ENCODE measurements at places on chromosomes 5 and 9. TPM values are rescaled to one million over a fixed set of nuclear protein-coding genes. Genes with fewer than 3 reads are reported as not detected.

GRCh38 chr9:15203581-15203980 lies 103.4 kb downstream of the TTC39B start:
- DNase-seq: no peak

DNA sequence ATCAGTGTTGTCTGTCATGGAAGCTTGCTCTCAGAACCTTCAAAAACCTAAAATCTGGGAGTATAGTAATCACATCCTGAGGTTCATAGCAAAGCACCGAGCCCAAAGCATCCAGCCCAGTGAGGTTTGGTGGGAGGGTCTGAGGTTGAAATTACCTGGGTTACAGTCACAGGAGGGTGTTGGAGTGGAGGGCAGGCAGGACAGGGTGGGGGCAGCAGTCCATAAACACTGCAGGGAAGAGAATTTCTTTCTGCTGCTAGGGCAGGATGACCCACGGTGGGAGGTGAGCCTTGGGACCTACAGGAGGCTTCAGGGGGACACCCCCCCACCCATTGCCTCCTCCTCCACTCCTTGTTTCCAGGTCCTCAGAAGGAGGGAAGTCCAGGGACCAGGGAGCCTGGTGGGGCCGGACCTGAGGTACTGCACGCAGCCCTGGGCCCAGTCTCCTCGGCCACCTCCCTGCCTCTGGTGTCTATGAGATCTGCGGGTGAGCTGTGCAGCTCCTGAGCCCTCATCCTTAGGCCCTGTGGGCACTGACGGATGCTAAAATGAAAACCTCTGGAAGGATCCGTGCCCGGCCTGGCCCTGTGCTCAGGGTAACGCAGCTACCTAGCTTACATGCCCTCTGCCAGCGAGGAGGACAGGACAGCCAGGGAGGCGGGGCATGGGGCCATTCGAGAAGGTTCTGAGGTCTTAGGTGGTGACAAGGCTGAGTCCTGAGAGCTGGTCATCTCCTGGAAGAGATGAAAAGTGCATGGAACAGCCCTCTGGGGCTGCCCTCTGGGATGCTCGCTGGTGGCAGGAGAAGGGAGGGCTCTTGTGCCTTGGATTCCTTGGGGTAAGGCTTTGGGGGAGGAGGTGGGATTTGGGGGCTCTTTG lies 1.8 kb upstream of the ADCY2 start:
- DNase-seq: no peak

GRCh38 chr9:98896632-98897031 lies 47.1 kb upstream of the COL15A1 start:
- DNase-seq: no peak

DNA sequence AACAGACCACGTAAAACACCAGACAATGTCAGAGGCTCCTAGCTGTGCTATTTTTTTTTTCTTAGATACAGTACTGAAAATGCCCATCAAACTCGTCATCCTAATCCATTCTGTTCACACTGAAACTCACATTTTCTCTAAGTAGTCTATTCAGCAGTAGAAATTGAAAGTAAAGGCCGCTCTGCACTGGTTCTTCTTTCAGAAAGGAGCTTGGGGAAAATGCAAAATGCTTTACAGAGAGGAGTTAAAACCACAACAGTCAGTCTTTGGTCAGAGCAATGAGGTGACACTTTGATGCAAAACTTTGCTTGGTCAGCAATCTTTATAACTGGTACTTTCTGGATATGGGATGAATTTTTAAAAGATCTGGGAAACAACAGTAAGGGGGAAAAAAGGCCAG lies 43.8 kb upstream of the SUSD1 start:
- DNase-seq: no peak

DNA sequence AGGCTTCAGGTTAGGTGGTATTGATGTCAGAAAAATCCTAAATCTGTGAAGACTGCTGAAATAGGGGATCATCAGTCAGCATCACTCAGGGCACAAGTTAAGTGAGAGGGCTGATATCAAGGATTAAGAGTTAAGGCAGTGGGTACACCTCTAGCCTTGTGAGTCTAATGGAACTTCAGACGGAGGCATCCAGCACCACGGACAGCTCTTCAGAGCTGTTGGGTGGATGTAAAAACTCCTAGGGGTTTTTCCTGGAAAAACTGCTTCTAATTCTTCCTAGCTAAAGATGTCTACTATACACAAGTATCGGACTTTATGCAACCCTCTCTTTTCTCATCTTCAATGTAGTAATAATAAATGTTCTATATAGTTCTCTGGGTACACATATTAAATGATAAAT lies 165.9 kb downstream of the SH3GL2 start:
- no peak for DNase-seq

- DNase-seq: no peak
These were observed 1.1 kb downstream of the SPATA31D1 start for GRCh38 chr9:81989700-81990099.

GRCh38 chr5:127153031-127153430 lies 79.7 kb upstream of the C5orf63 start:
- no peak for DNase-seq

DNA sequence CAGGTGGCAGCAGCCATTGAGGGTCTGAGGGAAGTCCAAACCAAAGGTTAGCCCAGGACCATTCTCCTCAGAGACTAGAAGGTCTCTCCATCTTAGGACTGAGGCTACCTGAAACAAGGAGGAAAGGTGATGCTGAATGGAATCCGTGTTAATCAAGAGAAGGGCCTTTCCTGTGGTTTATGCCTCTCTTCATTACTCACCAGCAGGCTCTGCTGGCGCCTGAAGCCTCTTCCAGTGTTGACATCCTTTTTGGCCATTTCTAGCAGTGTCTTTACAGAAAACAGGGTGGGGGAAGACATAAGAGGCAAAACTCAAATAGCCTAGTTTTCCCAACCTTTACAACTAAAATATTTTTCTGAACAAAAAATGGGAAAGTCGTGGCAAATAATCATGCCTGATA lies 98.0 kb downstream of the ENC1 start:
- no peak for DNase-seq

- peak; percentile 55 for DNase-seq
These were observed 58.5 kb downstream of the CNTRL start for GRCh38 chr9:121133104-121133816.

DNA sequence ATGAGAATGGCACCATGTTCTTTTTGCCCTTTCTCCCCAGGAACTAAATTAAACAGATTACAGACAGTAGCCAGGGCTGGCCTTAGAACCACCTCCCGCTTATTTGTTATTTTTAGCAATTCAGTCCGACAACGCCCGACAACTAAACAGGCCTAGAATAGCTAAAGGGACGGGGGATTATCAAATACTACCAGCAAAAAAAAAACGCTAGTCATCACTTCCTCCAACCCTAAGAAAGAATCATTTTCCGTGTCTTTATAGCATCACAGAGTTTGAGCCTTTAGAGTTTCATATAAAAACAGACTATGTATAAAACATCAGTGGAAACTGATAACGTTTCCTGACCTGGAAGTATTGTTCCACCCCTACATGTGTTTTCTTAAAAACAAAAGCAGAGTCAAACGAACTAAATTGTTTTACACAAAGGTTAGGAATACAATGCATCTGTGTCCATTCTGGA lies 35.3 kb downstream of the PFDN1 start:
- no peak for DNase-seq

DNA sequence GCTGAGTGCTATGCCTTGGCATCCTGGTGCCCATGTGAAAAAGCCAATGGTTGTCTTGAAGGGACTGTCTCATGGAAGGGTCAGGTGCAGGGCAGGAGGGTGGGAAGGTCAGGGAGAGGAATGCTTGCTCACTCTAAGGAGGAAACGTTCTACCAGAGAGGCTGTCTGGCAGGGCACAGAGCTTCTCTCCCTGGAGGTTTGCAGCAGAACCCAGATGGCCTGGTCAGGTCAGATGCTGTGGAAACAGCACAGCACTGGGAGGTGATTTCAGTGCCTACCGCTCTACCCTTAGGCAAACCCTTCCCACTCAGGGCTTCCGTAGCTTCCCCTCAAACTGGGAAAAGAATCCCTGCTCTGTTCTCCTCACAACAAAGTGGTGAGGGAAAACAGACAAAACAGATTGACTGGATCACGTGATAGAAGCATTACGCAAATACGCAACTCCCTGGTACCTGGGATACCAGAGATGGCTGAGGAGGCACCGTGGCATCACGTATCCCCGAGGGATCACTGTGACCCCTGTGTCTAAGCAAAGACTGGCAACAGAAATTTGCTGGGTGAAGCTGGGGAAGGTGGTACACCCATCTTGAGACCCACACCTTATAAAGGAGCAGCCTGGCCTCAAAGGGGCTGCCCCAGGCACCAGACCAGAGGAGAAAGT lies 3.9 kb upstream of the MGAT1 start:
- DNase-seq: no peak

- peak; percentile 52 for DNase-seq
These were observed 28.4 kb downstream of the SLC6A18 start for GRCh38 chr5:1253456-1254105.

- peak; percentile 30 for DNase-seq
These were observed 34.0 kb downstream of the GLT6D1 start for GRCh38 chr9:135605238-135605781.

DNA sequence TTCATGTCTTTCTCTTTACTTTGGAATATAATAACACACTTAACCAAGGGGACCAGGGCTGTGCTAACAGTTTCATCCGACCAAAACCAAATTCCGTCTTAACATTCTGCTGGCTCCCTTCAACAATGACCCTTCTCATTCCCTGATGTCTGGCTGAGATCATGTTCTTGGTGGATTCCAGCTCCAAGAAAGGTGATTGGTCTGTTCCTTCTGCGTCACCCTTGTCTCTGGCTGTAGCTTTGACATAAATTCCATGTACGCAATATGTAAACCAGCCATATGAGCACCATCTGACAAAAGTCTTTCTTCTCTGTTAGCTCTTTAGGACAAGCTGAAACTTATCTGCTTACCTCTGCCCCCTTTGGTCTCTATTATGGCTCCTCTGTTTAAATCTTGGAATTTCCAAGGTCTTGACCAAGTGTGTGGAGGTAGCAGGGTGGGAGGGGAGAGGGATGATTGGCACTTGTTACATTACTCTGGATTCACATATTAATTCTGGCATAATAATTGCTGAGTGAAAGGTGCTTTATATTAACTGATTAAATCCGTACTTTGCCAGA lies 45.7 kb upstream of the HSD17B4 start:
- no peak for DNase-seq

DNA sequence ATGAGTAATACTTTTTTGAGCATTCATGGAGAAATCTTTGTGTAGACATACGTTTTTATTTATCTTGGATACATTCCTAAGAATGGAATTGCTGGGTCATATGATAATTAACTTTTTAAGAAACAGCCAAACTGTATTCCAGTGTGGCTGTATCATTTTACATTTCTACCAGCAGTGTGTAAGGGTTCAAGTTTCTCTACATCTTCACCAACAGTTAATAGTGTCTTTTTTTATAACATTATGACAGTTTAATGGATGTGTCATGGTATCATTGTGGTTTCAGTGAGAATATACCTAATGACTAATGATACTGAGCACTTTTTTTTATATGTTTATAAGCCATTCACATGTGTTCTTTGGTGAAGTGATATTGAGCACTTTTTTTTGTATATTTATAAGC lies 52.4 kb downstream of the NIPBL start:
- DNase-seq: no peak

GRCh38 chr9:12368569-12368968 lies 324.6 kb upstream of the TYRP1 start:
- DNase-seq: no peak

GRCh38 chr9:69937833-69938535 lies 105.7 kb upstream of the MAMDC2 start:
- no peak for DNase-seq

- DNase-seq: no peak
These were observed 146.4 kb downstream of the ENTREP1 start for GRCh38 chr9:69471433-69471832.

GRCh38 chr9:34464571-34464970 lies 6.0 kb downstream of the DNAI1 start:
- no peak for DNase-seq

DNA sequence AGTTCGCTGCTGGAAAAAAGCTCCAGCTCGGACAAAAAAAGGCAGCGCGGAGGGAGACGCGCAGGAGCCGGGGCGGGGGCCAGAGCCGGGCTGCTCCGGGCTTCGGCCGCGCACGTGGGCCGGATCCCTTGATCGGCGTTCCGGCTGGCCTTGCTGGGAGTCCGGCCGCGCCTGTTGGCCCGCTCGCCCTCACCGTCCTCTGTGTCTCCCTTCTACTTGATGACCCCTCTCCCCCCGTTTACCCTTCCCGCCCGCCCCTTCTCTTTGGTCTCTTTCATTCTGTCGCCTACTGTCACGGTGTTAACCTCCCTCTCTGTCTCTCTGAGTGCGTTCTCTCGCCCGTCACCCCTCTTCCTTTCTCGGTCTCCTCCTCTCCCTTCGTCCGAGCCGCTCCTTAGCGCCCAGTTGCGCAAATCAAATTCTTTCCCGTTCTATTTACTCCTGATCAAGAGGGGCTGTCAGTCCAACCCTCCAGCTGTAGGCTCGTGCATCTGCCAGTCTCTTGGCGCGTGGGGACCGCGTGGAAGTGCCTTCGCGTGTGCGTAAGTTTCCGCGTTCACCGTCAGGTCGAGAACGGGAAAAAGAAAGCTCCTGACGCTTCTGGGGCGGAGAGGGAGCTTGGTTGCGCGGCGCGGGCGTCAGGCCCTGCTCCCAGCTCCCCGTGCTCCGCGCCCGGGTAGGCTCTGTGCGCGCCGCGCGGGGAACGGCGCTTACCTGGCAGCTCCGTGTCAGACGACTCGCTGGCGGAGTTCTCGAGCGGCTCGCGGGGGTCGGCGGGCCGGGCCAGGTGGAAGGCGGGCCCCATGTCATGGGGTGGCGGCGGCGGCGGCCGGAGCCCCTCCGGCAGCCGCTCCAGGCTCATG lies 798 bp downstream of the PITX1 start:
- peak; percentile 70 for DNase-seq

DNA sequence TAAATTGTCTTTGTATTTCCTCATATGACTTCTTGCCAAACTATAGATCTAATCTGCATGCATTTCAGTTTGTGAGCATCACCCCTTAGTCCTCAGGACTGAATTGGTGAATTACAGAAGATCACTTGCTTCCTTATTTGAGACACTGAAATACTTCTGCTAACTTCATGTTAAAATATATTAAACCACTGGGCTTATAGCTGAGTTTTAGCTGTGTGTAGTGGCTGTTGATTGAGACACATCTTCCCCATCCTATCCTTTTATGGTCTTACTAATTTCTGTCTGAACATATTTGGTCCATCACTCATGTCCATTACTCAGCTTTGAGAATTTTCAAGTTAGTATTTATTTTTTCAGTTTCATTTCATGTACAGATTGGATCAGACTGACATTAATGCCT lies 295.9 kb downstream of the PSAT1 start:
- no peak for DNase-seq

GRCh38 chr5:172426086-172426485 lies 28.2 kb downstream of the SH3PXD2B start:
- DNase-seq: no peak

- DNase-seq: no peak
These were observed 20.3 kb upstream of the ANKRD33B start for GRCh38 chr5:10543585-10544040.

Gene BHMT2
- total RNA-seq: 8.9 TPM

Gene SPINK13
- total RNA-seq: not detected

Gene PLAC8L1
- not detected for total RNA-seq

Gene NUTM2G
- total RNA-seq: not detected

Gene ADAMTS6
- total RNA-seq: 0.73 TPM

Gene ADRB2
- total RNA-seq: 5.5 TPM

Gene CEP120
- total RNA-seq: 12.0 TPM

Gene FOXE1
- not detected for total RNA-seq

Gene SLC6A19
- total RNA-seq: not detected

Gene GABRA1
- not detected for total RNA-seq

Gene ANKRD18B
- not detected for total RNA-seq

Gene NR3C1
- 56.1 TPM for total RNA-seq

Gene PCDHGA12
- total RNA-seq: 6.5 TPM

Gene C9orf153
- total RNA-seq: not detected

Gene PCDH1
- 21.0 TPM for total RNA-seq

Gene RFESD
- 3.0 TPM for total RNA-seq
